ENCODE measurements at places on chromosomes 5 and 9. TPM values are rescaled to one million over a fixed set of nuclear protein-coding genes. Genes with fewer than 3 reads are reported as not detected.

GRCh38 chr5:102893942-102894341 lies 138.8 kb downstream of the PAM start:
- no peaks in the 10 kb centered on the region for H3K27me3 ChIP-seq
- no peak overlapping the region for H3K27ac ChIP-seq
- H3K36me3 ChIP-seq, result peaks cover 8% of the 10 kb centered on the region
- no peak overlapping the region for H3K4me3 ChIP-seq

TAF11L3 gene
- total RNA-seq, result not detected

DNA sequence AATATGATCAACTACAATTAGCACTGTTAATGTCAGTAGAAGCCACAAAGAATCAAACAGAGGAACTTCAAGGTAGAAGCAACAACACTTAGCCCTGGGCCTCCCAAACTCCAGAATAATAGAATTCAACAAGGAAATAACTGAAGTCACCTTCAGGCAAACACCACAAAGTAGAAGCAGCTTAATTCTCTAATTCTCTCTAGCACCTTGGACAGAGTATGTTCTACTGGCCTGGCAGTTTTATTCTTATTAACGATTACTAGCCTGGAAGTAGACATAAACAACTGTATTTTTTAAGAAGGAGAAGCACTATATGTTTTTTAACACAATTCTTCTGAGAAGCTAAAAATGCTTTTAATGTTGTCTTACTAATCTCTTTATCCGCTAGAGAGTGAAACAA lies 911.9 kb downstream of the DTWD2 start:
- H3K4me1 ChIP-seq, result no peaks in the 10 kb centered on the region
- no peak for DNase-seq
- no peaks in the 10 kb centered on the region for H3K36me3 ChIP-seq

PCDHGB2 gene
- 0.44 TPM for total RNA-seq

IRX2 gene
- total RNA-seq, result not detected

DNA sequence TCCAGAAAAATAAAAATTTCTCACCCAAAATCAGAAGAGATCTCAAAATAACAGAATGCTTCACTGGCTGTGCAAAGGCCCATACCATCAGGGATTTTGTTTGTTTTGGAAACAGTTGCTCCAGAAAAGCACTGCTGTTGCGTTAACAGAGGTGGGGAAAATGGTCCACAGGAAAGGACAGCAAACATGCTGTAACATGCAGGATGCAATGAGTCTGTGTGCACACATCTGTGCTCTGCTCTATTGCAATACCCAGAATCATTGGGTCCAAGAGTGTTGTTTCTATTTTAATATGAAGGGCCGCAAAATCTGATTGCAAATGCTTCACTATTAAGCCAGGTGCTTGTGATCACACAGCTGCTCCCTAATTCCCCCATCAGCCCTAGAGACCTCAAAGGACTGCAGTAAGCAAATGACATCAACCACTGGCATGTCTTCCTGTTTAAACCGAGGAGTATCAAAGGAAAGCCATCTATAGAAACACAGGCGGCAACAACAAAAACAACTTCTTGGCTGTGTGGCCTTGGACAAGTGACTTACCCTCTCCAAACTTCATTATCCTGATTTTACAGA lies 141.0 kb downstream of the DCP2 start:
- no peak for DNase-seq
- peaks cover 3% of the 10 kb centered on the region for H3K36me3 ChIP-seq
- H3K27ac ChIP-seq, result no peak overlapping the region
- H3K4me3 ChIP-seq, result no peak overlapping the region
- H3K4me1 ChIP-seq, result no peaks in the 10 kb centered on the region
- no peaks in the 10 kb centered on the region for H3K27me3 ChIP-seq

DNA sequence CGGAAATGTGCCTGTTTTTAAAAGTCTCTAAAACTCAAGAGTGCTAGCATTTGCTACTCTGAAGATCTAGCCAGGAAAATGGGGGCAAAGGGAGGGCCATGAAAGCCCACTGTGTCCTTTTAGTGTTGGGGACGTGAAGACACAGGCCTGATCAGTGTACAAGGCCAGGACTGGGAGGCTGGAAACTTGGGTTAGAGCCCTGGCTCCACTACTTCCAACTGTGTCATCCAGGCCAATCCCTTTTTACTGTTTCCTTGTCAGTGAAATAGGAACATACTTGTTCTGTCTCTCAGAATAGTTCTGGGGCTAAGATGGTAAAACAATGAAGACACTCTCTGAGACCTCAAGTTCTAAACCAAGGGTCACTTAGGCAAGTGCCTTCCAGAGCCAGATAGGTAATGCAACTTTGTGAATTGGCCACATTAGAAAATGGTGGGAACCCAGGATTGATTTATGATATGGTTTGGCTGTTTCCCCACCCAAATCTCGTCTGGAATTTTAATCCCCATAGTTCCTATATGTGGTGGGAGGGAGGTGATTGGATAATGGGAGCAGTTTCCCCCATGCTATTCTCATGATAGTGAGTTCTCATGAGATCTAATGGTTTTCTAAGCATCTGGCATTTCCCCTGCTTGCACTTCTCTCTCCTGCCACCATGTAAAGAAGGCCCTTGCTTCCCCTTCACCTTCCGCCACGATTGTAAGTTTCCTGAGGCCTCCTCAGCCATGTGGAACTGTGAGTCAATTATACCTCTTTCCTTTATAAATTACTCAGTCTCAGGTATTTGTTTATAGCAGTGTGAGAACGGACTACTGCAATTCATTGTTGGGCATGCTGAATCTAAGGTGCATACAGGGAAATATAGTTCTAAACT lies 30.4 kb upstream of the B4GALT1 start:
- DNase-seq, result no peak
- no peak overlapping the region for H3K4me3 ChIP-seq
- peaks cover 8% of the 10 kb centered on the region for H3K4me1 ChIP-seq
- H3K36me3 ChIP-seq, result no peaks in the 10 kb centered on the region
- H3K27me3 ChIP-seq, result no peaks in the 10 kb centered on the region

GRCh38 chr5:159890141-159890540 lies 26.1 kb upstream of the ADRA1B start:
- H3K4me3 ChIP-seq, result no peak overlapping the region
- no peaks in the 10 kb centered on the region for H3K36me3 ChIP-seq
- H3K27ac ChIP-seq, result no peak overlapping the region
- peaks cover 35% of the 10 kb centered on the region for H3K27me3 ChIP-seq
- no peaks in the 10 kb centered on the region for H3K4me1 ChIP-seq
- DNase-seq, result no peak

DNA sequence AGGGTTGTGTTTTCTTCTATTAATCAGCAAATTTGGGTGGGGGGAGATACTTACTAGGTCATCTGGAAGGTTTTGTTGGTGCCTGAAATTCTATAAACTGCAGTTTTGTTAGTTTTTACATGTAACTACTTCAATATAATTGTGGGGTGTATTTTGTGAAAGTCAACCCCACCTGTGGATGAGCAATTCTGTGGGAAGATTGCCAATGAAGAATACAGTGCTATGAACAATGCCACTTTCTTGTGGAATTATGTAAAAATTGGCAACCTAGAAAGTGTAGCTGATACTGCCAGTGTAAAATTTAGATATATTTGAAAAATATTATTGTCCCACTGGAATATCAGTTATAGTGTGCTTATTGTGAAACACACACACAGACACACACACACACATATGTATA lies 80.7 kb downstream of the VCAN start:
- no peak overlapping the region for H3K27ac ChIP-seq
- peaks cover 2% of the 10 kb centered on the region for H3K4me1 ChIP-seq

DNA sequence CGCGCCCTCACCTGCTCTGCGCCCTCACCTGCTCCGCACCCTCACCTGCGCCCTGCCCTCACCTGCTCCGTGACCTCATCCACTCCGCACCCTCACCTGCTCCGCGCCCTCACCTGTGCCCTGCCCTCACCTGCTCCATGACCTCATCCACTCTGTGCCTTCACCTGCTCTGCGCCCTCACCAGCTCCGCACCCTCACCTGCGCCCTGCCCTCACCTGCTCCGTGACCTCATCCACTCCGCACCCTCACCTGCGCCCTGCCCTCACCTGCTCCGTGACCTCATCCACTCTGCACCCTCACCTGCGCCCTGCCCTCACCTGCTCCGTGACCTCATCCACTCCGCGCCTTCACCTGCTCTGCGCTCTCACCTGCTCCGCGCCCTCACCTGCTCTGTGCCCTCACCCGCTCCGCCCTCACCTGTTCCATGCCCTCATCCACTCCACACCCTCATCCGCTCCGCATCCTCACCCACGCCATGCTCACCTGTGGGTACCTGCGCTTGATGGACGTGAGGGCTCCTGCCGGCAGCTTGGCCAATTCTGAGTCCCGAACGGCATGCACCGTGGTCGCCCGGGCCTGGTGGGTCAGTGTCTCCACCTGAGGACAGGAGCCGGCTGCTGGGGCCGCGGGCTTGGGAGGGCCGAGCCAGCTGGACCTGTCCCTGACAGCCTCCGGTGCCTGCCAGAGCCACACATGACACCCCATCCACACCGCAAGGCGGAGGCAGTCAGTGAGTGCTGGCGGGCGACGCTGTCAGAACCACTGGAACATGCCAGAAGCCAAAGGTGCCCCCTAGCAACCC lies 35.6 kb upstream of the NSMF start:
- no peak overlapping the region for H3K4me3 ChIP-seq
- no peak for DNase-seq
- no peaks in the 10 kb centered on the region for H3K27me3 ChIP-seq
- no peak overlapping the region for H3K27ac ChIP-seq

SPZ1 gene
- not detected for total RNA-seq

DNA sequence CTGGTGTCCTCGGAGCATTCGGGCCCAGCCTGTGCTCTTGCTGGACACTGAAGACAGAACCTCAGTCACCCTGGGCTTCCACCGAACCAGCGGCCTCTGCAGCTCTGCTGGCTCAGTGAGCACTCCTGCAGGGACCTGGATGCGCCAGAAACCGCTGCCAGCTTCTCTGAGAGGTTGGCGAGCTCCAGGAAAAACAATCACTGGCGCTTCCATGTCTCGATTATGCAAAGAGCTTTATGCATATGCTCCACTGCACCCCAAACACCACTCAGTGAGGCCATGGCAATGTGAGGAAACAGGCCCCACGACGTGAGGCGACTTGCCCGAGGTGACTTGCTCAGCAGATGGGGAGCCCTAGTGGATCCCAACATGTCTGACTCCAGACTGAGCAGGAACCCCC lies 11.0 kb downstream of the PRDM12 start:
- no peak overlapping the region for H3K4me3 ChIP-seq
- peaks cover 3% of the 10 kb centered on the region for H3K4me1 ChIP-seq
- DNase-seq, result no peak
- peaks cover 6% of the 10 kb centered on the region for H3K27me3 ChIP-seq
- no peak overlapping the region for H3K27ac ChIP-seq
- H3K36me3 ChIP-seq, result no peaks in the 10 kb centered on the region

S100Z gene
- total RNA-seq, result 1.2 TPM

- H3K27ac ChIP-seq, result no peak overlapping the region
- H3K36me3 ChIP-seq, result no peaks in the 10 kb centered on the region
- H3K4me3 ChIP-seq, result no peak overlapping the region
- H3K4me1 ChIP-seq, result no peaks in the 10 kb centered on the region
- DNase-seq, result no peak
- no peaks in the 10 kb centered on the region for H3K27me3 ChIP-seq
Observed at GRCh38 chr9:116087751-116088194, 65.8 kb upstream of the PAPPA start.

GRCh38 chr5:74051076-74051475 lies 425.1 kb downstream of the ARHGEF28 start:
- no peak for DNase-seq
- H3K4me1 ChIP-seq, result no peaks in the 10 kb centered on the region
- no peak overlapping the region for H3K4me3 ChIP-seq

- H3K4me3 ChIP-seq, result no peak overlapping the region
- no peak for DNase-seq
- no peak overlapping the region for H3K27ac ChIP-seq
- H3K27me3 ChIP-seq, result peaks cover 7% of the 10 kb centered on the region
- H3K4me1 ChIP-seq, result no peaks in the 10 kb centered on the region
Observed at GRCh38 chr5:111602817-111603445, 90.6 kb upstream of the STARD4 start.

GRCh38 chr9:95268681-95269080 lies 48.8 kb downstream of the FANCC start:
- DNase-seq, result no peak
- no peaks in the 10 kb centered on the region for H3K36me3 ChIP-seq
- H3K27ac ChIP-seq, result no peak overlapping the region
- peaks cover 9% of the 10 kb centered on the region for H3K4me1 ChIP-seq
- no peaks in the 10 kb centered on the region for H3K27me3 ChIP-seq
- no peak overlapping the region for H3K4me3 ChIP-seq

- peaks cover 2% of the 10 kb centered on the region for H3K36me3 ChIP-seq
- H3K27ac ChIP-seq, result no peak overlapping the region
- no peak overlapping the region for H3K4me3 ChIP-seq
Observed at GRCh38 chr5:140671472-140672125, 1.8 kb downstream of the DND1 start.

DNA sequence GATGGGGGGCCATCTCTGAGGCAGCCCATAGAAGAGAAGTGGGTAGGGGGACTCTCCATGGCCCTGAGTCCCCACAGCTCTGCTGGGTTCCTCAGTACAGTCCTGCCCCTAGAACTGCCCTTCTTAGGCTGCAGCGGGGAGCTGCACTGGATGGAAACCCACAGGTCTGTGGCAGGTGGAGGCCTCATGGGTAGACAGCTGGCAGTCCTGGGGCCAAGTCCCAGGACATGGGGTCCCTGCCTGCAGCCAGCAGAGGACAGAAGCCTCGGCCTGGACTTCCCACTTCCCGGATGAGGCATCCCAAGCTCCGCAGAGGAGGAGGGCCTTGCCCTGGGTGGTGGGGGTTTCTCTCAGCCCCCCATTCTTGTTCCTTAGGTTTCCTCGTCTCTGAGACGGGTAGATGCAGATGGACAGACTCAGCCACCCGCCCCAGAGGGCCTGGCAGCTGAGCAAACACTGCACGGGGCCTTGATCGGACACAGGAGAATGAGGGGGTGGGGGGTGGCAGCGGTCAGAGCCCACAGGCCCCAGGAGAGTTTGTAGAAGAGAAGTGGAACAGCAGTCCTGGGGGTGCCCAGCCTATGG lies 153.8 kb downstream of the C9orf50 start:
- DNase-seq, result no peak
- H3K36me3 ChIP-seq, result no peaks in the 10 kb centered on the region
- H3K27me3 ChIP-seq, result no peaks in the 10 kb centered on the region
- no peak overlapping the region for H3K4me3 ChIP-seq

DNA sequence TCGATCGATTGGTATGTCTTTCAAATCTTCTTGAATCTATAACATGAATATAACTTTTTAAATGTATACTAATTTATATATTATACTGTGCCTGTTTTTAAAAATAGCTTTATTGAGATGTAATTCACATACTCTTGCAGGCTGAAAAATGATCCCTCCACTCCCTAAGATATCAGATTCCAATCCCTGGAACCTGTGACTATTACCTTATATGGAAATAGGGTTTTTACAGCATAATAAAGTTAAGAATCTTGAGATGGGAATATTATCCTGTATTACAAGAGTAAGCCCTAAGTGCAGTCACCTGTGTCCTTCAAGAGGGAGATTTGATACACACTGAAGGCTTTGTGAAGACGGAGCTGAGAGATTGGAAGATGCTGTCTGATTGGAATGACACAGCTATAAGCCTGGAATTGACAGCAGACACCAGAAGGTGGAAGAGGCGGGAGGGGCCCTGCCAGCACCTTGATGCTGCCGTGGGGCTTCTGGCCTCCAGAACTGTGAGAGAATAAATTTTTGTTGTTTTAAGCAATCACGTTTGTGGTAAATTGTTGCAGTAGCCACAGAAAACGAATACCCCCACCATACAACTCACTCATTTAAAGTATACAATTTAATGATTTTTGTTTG lies 161.3 kb downstream of the RMI1 start:
- H3K27me3 ChIP-seq, result peaks cover 61% of the 10 kb centered on the region
- no peak overlapping the region for H3K27ac ChIP-seq
- H3K4me3 ChIP-seq, result no peak overlapping the region

GRCh38 chr5:123964884-123965283 lies 452.9 kb downstream of the CSNK1G3 start:
- H3K27me3 ChIP-seq, result no peaks in the 10 kb centered on the region
- no peaks in the 10 kb centered on the region for H3K4me1 ChIP-seq
- no peaks in the 10 kb centered on the region for H3K36me3 ChIP-seq
- no peak overlapping the region for H3K4me3 ChIP-seq

BTNL8 gene
- not detected for total RNA-seq

ANKRD20A1 gene
- 1.3 TPM for total RNA-seq

CATSPER3 gene
- 0.50 TPM for total RNA-seq

Measured in T-helper 17 cell (primary cell).